Ecto neural progenitor cell (in vitro differentiated cells): ENCODE measurements at places on chromosomes 2 and 18.
A peak's percentile ranks its signal among the peaks of the same experiment; 100 is the strongest.

DNA sequence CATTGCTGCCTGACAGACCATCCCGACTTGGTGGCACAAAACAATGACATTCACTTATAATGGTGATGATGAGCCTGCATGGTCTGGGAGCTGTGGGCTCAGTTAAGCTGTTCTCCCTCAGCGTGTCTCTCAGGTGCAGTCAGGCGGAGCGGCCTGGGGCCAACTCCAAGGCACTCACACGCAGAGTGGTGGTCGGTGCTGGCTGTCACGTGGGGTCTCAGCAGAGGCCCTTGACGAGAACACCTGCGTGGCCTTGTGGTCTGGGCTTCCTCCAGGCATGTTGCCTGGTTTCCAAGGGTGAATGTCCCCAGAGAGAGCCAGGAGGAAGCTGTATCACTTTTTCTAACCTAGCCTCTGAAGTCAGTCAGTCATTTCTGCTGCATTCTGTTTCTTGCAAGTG, 29.8 kb downstream of the ARMC9 start:
- peak; percentile 52 for DNase-seq

DNA sequence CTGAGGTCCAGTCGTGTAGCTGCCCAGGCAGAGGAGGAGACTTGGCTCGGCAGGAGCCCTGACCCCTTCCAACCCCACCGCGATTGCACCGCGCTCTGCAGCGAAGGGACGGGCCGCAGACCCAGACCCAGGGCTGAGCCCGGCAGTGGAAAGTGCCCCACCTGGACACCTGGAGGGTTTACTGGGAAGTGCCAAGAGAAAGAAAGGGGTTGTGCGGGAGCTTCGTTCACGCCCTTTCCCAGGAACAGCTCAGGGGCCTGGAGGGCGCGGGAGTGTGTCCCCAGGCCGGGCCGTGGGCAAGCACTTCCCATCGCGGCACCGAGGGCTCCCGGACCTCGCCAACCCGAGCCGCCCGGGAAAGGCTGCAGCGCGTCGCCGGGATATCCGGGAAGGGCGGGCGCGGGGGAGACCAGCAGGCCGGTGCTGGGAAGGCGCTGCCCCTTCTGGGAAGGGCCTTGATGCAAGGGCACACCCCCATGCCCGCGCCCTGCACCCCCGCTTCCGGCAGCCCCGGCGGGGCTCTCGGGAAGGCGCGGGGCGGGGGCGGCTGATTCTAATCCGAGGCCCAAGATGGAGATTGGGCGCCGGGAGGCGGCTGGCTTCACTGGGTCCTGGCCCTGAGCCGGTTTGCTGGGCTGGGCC, 36.1 kb upstream of the MRPL33 start:
- DNase-seq = peak; percentile 73

DNA sequence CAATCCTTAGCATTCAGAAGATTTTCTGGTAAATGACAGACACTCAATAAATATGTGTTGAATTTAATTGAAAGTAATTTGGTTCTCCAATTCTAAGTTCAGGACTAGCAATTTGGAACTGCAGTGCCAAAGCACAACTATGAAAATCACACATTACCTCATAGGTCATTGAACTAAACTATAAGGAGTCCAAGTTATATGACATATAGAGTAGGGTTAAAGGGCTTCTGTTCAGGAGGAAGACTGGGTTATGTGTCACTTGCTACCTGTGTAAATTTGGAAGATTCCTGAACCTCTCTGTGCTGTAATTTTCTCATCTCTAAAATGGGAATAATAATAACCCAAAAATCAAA, 27.8 kb upstream of the COBLL1 start:
- DNase-seq = no peak

GRCh38 chr2:215849771-215850170, 163.6 kb downstream of the MREG start:
- DNase-seq = no peak

DNA sequence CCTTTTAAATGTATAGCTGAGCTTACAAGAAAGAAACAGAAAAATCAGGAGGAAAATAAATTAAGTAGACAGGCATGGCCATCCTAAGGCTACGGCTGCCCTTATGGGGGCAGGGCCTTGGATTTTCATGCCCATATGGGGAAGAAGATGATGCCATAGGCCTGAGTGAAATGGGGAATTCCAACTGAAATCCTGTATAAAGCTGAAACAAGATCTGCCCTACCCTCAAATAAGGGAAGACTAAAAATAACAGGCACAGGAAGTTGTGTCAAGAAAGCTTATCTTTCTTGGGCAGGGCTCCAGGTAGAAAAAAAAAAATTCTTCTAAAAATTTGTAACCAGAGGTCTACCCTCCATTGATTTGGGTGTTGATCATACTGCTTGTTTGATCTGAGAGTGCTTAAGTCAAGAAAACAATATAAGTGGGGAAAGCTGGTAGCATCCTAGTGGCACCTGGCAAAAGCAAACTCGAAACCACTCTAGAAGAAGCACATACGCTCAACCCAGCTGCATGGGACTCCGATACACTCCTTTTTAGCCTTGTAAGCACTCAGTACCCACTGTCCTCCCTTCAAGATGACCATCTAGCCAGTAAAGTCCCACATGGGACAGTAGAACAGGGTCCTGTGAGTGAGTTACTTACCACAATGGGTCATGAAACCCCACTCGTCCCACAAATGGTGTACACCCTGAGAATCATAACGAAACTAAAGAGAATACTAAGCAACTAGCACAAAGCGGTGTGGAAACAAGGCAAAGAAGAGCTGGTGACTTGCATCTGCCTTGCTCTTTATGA, 22.3 kb downstream of the DNAH7 start:
- DNase-seq = no peak

- DNase-seq = no peak
Observed at GRCh38 chr18:35953688-35954087, 18.8 kb upstream of the RMP24 start.

DNA sequence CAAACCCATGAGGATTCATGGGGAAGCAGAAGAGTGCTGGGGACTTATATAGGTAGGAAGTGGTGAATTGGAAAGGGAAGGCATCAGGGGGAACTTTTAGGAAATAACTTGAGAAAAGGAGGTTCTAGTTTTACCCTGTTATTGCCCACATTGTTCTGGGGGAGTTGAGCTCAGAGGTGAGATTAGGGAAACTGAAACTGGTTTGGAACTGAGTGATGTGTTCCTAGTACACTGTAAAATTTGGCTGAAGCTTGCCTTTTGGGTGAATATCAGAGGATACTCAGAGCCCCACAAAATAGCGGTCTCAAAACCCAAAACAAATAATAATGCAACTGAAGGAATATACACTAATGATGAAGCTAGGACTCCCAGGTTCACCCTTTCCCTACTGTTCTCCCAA, 39.6 kb upstream of the APOB start:
- DNase-seq = no peak

GRCh38 chr18:60649107-60649506, 276.5 kb upstream of the MC4R start:
- DNase-seq = no peak

- DNase-seq = no peak
Observed at GRCh38 chr2:23549051-23549450, 164.1 kb downstream of the KLHL29 start.

- peak; percentile 75 for DNase-seq
Observed at GRCh38 chr2:85134255-85134895, 1.2 kb downstream of the TCF7L1 start.

DNA sequence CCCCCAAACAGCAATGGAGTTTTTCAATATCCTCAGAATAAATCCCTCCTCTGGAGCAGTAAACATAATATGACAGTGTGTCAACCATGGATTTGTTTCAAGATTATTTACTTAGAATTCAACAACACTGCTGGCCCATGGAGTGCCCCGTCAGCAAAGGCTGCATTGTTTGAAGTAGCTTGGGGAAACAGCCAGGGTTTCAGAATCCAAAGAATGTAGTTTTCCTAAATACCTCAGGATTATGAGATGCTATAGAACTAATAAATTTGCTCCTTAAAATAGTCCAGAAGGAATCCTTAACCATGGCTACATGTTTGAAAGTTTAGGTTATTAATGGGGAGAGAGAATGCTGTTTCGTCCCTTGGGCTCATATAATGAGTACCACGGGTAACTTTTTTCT, 13.1 kb upstream of the CETN1 start:
- no peak for DNase-seq

- no peak for DNase-seq
Observed at GRCh38 chr2:239135531-239135930, 265.3 kb downstream of the HDAC4 start.

DNA sequence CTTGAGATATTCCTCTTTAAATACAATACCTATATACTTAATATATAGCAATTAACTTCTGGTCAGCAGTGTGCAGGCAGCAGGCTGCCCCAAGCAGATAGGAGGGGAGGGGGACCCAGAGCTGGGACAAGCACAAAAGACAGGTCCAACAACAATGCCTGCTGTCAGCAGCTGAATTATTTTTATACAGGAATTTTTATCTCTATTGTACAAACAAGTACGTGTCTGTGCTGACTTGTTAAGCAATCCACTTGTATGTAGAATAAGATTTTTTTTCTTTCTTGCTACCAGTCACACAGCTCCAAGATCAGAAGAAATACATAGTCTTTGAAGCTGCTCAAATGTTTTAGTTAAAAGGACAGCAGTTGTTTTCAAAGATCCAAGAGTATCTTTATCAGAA, 16.7 kb downstream of the BCL11A start:
- DNase-seq = no peak

DNA sequence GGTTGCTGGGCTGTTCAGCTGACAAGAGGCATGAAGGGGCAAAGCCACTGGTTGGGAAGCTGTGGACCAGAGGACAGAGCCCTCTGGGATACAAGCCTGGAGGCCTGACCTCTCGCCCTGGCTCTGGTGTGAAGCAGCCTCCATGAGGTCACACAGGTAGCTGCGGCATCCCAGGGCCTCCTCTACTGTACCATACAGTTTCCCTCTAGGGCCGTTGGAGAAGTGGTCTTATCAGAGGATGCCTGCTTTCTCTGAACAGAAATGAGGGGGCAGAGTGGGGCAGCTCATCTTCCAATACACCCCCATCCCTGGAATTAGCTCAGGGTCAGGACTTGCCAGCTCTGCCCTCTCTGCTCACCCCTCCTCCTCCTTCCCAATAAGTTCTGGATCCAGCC, 135.1 kb upstream of the SMAD2 start:
- DNase-seq = no peak

GRCh38 chr2:232983669-232984140, 29.4 kb downstream of the NGEF start:
- no peak for DNase-seq

- DNase-seq = no peak
Observed at GRCh38 chr2:214591366-214591765, 180.5 kb downstream of the VWC2L start.

DNA sequence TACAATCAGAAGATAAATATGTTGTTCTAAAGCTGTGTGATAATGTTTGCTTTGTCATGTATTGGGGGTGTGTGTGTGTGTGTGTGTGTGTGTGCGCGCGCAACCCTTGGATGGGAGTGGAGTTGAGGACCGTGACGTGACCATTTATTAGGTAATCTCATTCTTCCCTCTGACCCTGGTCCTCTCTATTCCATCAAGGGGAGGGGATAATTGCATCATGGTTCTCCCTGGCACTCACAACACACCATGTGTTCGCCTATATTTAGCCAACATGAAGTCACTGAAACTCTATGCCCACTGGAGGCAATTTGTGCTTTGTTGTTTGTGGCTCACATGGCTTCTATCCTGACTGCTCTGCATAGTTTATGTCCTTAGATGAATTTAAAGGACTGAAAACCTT, 79.8 kb upstream of the LRPPRC start:
- no peak for DNase-seq

DNA sequence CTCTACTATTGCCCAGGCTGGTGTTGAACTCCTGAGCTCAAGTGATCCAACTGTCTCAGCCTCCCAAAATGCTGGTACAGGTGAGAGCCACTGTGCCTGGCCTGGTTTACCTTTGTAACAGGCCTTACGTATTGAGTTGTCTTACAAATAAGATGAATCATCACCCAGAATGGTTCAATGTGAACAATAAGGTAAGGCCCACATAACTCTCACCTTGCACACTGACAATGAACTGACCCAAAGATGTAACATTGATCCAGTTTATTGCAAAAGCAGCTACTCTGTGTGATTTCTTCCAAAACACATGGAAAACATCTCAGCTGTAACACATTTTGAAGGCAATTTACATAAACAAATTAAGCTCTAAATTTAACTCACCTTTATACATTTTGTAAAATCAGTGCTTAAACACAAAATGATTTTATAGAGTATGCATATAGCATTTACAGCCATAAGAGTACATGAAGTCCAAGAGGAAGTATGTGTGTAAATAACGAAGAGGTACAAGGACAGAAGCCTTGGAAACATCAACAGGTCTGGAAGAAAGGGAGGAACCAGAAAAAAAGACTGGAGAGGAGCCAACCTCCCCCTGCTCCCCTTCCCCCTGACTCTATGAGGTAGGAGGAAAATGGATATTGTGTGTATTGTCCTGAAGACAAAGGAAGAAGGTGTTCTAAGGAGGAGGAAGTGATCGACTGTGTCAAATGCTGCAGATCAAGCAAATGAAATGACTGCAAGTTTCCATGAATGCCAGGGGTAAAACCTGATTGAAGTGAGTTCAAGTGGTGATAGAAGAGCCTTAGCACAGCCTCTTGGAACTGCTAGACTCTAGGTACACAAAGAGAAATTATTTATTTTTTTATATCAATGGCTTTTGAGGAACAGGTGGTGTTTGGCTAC, 5.6 kb upstream of the WDFY1 start:
- DNase-seq = no peak

DNA sequence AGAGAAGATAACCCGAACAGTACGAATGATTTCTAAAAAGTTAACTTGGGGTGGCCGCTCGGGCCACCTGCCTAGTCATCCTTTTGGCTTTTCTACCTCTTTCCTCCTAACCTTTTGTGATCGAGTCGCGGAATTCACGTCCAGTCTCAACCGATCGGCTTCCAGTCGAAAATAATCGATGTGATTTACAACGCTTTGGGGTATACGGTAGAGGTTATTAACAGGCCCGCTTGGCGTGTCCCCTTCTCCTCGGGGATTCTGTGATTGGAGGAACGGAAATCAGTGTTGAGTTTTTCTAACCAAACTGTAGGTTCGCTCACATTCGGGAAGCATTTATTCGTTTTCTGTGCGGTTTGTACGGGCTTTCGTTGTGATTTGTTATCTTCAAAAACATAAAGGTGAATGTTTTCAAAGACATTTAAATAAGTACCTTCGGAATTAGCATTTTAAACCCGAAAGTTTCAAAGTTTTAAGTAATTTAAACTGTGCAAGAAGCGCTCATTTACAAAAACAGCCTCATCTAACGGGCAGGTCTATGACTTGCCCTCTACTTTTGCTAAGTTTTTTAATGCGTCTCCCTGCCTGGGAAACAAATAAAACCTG, 588 bp upstream of the FOXI3 start:
- DNase-seq = no peak

- DNase-seq = no peak
Observed at GRCh38 chr18:42404151-42404550, 449.1 kb downstream of the PIK3C3 start.
